Activated CD8-positive, alpha-beta memory T cell treated with anti-CD3 and anti-CD28 coated beads, Interleukin-2, amount 10 ng/mL, durations not matched to agents 7 days and 5 days (primary cell): ENCODE measurements at places on chromosomes 3 and 15. TPM values are rescaled to one million over a fixed set of nuclear protein-coding genes. Genes with fewer than 3 reads are reported as not detected.
A peak's percentile ranks its signal among the peaks of the same experiment; 100 is the strongest.

DNA sequence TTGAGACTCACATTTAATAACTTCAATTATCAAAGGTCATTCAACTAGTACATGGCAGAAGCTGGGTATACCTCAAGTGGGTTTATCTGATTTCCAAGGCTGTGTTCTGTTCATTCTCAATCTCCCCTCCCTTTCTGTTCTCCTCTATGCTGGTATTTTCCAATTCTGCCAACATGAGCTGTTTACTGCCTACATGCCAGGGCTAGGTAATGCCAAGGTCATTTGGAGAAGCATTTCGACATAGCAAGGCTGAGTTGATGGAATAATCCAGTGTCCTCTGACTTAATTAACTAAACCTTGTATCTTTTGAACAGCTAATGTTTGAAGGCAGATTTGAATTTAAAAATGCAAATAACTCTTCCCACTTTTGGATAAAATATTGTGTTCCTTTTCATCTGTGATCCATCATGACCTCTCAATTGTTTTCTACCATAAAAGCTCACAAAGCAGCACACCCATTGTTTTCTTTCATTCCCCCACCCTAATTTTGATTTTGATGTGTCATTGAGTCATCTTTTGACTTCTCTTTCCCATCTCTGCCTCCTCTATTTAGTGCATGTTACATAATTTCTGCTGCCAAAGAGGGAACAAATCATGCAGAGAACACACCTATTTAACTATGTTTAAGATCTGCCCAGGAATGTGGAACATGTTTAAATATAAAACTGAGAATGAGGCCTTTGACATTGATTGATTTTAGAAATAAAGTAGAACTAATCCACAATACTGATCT lies 308.8 kb upstream of the NR2E3 start:
- DNase-seq = no peak
- H3K27me3 ChIP-seq = peaks cover 18% of the 10 kb centered on the region
- H3K4me1 ChIP-seq = no peaks in the 10 kb centered on the region
- no peaks in the 10 kb centered on the region for H3K36me3 ChIP-seq
- H3K27ac ChIP-seq = no peak overlapping the region

- DNase-seq = no peak
- H3K4me3 ChIP-seq = no peak overlapping the region
- peak overlapping the region; percentile 46 for H3K27ac ChIP-seq
- H3K4me1 ChIP-seq = no peaks in the 10 kb centered on the region
- H3K36me3 ChIP-seq = peaks cover 4% of the 10 kb centered on the region
Observed at GRCh38 chr3:142009029-142009428, 132.6 kb downstream of the ATP1B3 start.

GRCh38 chr15:60118146-60118545 lies 114.0 kb downstream of the FOXB1 start:
- H3K27me3 ChIP-seq = peaks cover 8% of the 10 kb centered on the region
- H3K27ac ChIP-seq = no peak overlapping the region
- H3K4me1 ChIP-seq = peaks cover 43% of the 10 kb centered on the region
- no peak for DNase-seq
- no peak overlapping the region for H3K4me3 ChIP-seq

GRCh38 chr3:53346514-53346913 lies 829 bp downstream of the DCP1A start:
- peak overlapping the region; percentile 96 for H3K4me3 ChIP-seq
- peak overlapping the region; percentile 96 for H3K27ac ChIP-seq
- peak; percentile 42 for DNase-seq
- peaks cover 13% of the 10 kb centered on the region for H3K36me3 ChIP-seq
- no peaks in the 10 kb centered on the region for H3K27me3 ChIP-seq
- H3K4me1 ChIP-seq = peaks cover 32% of the 10 kb centered on the region

DNA sequence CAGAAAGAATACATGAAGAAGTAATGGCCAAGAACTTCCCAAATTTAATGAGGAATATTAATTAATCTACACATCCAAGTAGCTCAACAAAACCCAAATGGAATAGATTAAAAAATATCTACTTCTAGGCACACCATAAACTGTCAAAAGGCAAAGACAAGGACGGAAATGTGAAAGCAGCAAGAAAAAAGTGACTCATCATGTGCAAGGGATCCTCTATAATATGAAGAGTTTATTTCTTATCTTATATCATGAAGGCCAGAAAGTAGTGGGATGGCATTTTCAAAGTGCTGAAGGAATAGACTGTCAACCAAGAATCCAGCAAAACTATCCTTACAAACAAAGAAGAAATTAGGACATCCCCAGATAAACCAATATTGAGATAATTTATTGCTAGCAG lies 73.9 kb upstream of the PRICKLE2 start:
- H3K4me1 ChIP-seq = no peaks in the 10 kb centered on the region
- no peaks in the 10 kb centered on the region for H3K27me3 ChIP-seq
- no peak overlapping the region for H3K27ac ChIP-seq
- no peaks in the 10 kb centered on the region for H3K36me3 ChIP-seq
- no peak overlapping the region for H3K4me3 ChIP-seq
- DNase-seq = no peak

Gene PRSS50
- total RNA-seq = not detected

Gene IL17RD
- 0.02 TPM for total RNA-seq

GRCh38 chr15:80682201-80682600 lies 12.9 kb upstream of the ABHD17C start:
- peaks cover 30% of the 10 kb centered on the region for H3K27me3 ChIP-seq
- no peaks in the 10 kb centered on the region for H3K36me3 ChIP-seq
- no peak overlapping the region for H3K4me3 ChIP-seq
- no peak overlapping the region for H3K27ac ChIP-seq
- peaks cover 5% of the 10 kb centered on the region for H3K4me1 ChIP-seq
- no peak for DNase-seq

Gene IL17RB
- total RNA-seq = 2.4 TPM

DNA sequence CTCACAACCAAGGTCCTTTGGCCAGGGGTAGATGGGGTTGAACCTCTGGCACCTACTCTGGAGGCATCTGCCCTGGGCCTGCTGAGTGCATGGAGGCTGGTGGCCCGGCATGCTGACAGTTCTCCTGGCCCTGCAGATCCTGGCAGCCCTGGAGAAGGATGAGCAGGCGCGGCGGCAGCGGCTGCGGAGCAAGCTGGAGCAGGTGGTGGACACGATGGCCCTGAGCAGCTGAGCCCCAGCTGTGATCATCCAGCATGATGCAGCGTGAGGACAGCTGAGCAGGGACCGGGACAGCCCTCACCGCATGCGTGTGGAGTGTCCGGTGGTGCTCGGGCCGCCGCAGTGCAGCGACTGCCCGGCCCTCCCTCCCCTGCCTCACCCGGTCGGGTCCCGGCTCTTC lies 50.9 kb downstream of the PLXNA1 start:
- no peaks in the 10 kb centered on the region for H3K36me3 ChIP-seq
- no peak overlapping the region for H3K4me3 ChIP-seq
- no peaks in the 10 kb centered on the region for H3K27me3 ChIP-seq
- DNase-seq = no peak

- no peaks in the 10 kb centered on the region for H3K27me3 ChIP-seq
- H3K4me3 ChIP-seq = peak overlapping the region; percentile 73
- H3K27ac ChIP-seq = peak overlapping the region; percentile 71
- DNase-seq = peak; percentile 62
- H3K36me3 ChIP-seq = peaks cover 10% of the 10 kb centered on the region
Observed at GRCh38 chr3:126476166-126477060, 722 bp upstream of the ZXDC start.

DNA sequence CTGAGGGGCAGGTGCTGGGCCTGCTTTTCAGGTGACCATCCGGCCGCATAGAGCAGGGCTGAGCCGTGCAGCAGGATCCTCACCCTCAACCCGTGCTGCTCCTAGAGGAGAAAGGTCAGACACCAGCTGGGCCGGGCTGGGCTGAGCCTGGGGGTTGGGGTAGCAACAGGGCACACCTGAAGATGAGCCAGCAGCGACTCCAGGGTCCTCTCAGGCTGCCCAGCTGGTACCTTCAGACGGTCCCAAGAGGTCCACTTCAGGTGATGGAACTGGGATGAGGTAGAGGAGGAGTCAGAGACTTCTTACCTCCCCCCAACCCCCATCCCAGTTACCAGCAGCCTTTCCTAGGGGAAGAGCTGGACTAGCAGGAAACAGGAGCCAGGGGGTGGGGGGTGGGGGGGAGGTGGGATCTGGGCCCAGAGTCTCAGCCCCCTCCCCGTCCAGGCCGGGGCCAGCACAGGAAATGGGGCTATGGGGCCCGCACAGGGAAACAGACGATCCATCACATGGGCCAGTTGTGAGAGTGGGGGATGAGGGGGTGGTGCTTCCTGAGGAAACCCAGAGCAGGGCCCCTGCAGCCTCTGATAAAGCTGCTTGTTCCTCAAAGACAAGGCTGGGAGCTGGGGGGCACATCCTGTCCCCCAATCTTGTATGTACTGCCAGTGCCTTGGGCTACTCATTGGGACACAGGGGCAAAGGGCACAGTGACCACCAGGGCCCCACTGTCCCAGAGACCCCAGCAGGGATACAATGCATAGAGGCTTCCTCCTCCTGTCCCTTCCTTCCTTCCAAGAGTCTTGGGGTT lies 3.0 kb downstream of the INKA1 start:
- peak; percentile 60 for DNase-seq
- H3K4me1 ChIP-seq = peaks cover 36% of the 10 kb centered on the region
- H3K36me3 ChIP-seq = peaks cover 9% of the 10 kb centered on the region

DNA sequence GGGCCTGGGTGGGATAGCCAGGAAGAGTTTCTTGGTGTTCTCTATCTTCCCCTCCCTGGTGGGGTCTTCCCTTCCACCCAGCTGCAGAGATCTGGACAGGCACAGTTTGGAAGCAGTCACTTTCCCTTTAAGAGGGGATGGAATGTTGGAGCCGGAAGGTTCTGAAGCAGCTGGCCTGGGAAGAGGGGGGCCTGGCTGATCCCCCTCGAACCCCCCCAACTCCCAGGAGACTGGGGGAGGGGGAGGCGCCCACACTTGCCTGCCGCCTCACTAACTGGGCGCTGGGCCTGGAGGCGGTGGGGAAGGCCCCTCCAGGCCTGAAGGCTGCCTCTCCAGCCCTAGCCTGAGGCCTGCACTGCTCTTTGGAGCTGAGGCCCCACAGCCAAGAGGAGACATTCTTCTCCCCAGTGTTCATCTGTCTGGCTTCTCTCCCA lies 1.4 kb downstream of the DVL3 start:
- H3K27me3 ChIP-seq = no peaks in the 10 kb centered on the region
- no peak for DNase-seq
- peak overlapping the region; percentile 92 for H3K4me3 ChIP-seq
- peaks cover 33% of the 10 kb centered on the region for H3K4me1 ChIP-seq
- H3K36me3 ChIP-seq = peaks cover 2% of the 10 kb centered on the region

DNA sequence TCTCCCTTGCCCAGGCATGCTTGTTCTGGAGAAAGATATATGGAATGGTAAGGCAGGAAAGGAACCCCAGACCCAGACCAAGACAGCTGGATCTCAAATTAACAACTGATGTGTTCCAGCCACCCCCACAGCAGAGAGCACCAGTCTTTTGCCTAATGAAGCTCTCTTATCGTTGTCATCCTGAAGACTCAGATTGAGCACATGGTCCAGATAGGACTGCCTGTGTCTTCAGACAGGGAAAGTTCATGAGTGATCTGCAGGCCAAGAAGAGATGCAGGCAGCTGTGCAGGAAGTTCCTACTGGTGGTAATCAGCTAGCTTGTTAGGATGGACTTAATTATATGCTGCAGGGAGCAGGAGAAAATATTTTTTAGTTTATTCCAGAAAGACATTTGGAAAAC lies 53.3 kb downstream of the PPP2R3A start:
- no peaks in the 10 kb centered on the region for H3K36me3 ChIP-seq
- H3K4me1 ChIP-seq = no peaks in the 10 kb centered on the region
- no peak for DNase-seq
- H3K27me3 ChIP-seq = peaks cover 44% of the 10 kb centered on the region
- no peak overlapping the region for H3K4me3 ChIP-seq

Gene UBA7
- 212 TPM for total RNA-seq

Gene GOLGA8N
- 22.9 TPM for total RNA-seq

- no peaks in the 10 kb centered on the region for H3K27me3 ChIP-seq
- peaks cover 11% of the 10 kb centered on the region for H3K4me1 ChIP-seq
- H3K27ac ChIP-seq = no peak overlapping the region
- no peak for DNase-seq
Observed at GRCh38 chr3:171314341-171314740, 145.9 kb downstream of the TNIK start.

- H3K4me1 ChIP-seq = no peaks in the 10 kb centered on the region
- no peak for DNase-seq
- no peak overlapping the region for H3K27ac ChIP-seq
- H3K36me3 ChIP-seq = no peaks in the 10 kb centered on the region
- H3K27me3 ChIP-seq = no peaks in the 10 kb centered on the region
Observed at GRCh38 chr3:176378789-176379188, 818.5 kb downstream of the TBL1XR1 start.

Gene PFKFB4
- 12.2 TPM for total RNA-seq

Gene SLC6A20
- not detected for total RNA-seq

Gene NUTM1
- not detected for total RNA-seq

DNA sequence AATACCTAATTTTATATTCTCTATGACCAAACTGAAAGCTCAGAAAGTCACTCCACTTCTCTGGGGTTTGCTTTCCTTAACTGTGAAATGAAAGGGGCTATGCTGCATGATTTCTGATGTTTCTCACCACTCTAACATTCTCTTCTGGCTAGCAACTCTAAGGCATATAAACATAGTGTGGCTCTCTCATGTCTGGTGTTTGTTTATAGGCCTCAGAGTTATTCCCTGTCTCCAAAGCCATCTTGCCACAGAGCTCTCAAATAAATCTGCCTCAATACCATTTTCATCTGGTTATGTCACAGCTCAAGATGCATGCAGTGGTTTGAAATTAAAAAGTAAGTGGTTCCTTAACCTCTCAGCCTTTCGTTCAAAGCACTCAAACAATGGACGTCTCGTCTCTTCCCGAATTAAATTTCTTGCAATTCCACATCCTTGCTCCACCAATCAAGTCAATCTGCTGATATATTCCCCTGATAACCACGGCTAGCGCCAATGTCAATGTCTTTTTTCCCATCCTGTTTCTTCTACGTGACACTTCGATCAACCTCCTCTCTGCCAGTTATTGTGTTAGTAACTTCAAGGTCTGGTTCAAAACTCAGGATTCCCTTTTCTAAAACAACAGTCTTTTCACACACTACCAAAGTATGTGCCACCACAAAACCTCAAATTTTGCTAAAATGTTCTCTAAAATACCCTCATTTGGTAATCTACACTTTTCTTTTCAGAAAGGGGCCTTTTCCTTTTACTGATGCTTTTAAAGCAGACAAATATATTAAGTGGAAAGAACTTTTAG lies 16.0 kb downstream of the TOMM70 start:
- peaks cover 2% of the 10 kb centered on the region for H3K4me1 ChIP-seq
- H3K27ac ChIP-seq = no peak overlapping the region
- no peaks in the 10 kb centered on the region for H3K27me3 ChIP-seq
- H3K4me3 ChIP-seq = no peak overlapping the region
- no peak for DNase-seq

Gene NR2E3
- total RNA-seq = not detected

GRCh38 chr3:54783611-54784010 lies 144.2 kb downstream of the LRTM1 start:
- no peak overlapping the region for H3K4me3 ChIP-seq
- H3K4me1 ChIP-seq = no peaks in the 10 kb centered on the region
- no peaks in the 10 kb centered on the region for H3K27me3 ChIP-seq
- no peak for DNase-seq
- H3K27ac ChIP-seq = no peak overlapping the region

Gene SUSD5
- not detected for total RNA-seq

GRCh38 chr15:65963911-65964482 lies 94.7 kb downstream of the RAB11A start:
- no peaks in the 10 kb centered on the region for H3K4me1 ChIP-seq
- no peak overlapping the region for H3K27ac ChIP-seq
- no peak overlapping the region for H3K4me3 ChIP-seq
- H3K27me3 ChIP-seq = peaks cover 52% of the 10 kb centered on the region
